T-helper 1 cell (primary cell): ENCODE measurements at places on chromosomes 11 and 22.

DNA sequence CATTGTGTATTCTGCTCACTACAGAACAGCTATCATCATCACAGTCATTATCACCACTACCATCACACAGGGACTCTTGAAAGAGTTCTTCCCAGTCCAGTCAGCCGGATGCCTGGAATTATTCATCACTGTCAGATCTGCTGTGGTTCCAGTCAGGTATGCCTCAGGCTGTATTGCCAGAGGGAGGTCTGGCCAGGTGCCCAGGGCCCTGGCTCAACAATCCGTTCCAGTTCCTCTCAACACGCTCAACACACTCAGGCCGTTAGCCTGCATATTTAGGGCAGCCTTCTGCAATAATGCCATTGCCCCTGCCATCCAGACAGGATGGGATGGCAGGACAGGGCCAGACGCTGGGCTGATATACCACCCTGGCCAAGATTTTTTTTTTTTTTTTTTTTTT is 28.6 kb upstream of the RASL10A start:
- DNase-seq, result no peak

DNA sequence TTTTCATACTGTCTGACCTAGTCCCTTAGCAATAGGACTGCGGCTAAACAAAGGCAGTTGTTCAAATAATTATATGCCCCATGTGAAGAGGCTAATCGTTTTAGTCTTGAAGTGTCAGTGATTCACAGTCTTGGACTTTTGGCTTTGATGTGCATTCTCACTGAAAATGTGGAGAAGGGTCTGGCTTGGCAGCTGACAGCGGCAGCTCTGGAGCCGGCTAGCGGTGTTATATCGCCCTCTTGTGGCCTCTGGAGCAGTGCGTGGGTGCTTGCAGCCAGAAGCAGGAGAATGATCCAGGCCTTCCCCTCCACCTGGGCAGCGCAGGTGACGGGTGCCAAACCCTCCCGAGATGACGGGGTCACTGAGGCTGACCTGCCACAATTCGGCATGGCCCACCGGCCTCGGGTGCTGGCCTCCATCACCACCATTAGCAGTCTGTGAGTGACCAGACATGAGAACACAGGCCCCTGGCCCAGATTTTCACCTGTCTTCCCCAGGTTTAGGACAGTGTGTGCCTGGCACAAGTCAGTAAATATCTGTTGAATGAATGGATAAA is 90.3 kb upstream of the PITPNB start:
- peak; percentile 22 for DNase-seq

DNA sequence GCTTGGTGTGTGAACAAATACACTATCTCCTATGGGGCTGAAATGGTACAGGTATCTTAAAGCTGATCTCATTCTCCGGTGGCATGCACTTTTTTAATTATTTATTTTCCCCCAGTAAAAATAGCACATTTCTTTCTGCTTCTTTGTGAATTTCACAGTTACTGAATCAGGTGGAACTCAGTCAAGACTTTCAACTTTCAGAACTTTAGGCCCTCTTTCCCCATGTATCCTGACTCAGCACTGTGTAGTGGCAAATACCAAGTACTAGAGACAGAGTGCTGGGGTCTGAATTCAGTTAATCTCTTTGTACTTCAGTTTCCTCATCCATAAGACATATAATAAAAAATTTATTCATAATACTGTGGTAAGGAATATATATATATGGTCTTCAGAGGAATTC is 223.9 kb downstream of the CSNK2A3 start:
- DNase-seq, result no peak

- no peak for DNase-seq
Measured at GRCh38 chr22:18997306-18997924, 61.3 kb upstream of the PRODH start.

GRCh38 chr11:251550-251949 is 14.8 kb downstream of the PSMD13 start:
- DNase-seq, result no peak

- DNase-seq, result no peak
Measured at GRCh38 chr11:117842131-117842941, 17.8 kb upstream of the FXYD2 start.

- no peak for DNase-seq
Measured at GRCh38 chr11:26276798-26277424, 55.0 kb upstream of the ANO3 start.
